ENCODE measurements at places on chromosomes 6 and 20.

GRCh38 chr6:41654698-41655151, 16.5 kb downstream of the MDFI start:
- DNase-seq = no peak

- no peak for DNase-seq
Measured at GRCh38 chr6:72783666-72784065, 161.8 kb downstream of the KCNQ5 start.

DNA sequence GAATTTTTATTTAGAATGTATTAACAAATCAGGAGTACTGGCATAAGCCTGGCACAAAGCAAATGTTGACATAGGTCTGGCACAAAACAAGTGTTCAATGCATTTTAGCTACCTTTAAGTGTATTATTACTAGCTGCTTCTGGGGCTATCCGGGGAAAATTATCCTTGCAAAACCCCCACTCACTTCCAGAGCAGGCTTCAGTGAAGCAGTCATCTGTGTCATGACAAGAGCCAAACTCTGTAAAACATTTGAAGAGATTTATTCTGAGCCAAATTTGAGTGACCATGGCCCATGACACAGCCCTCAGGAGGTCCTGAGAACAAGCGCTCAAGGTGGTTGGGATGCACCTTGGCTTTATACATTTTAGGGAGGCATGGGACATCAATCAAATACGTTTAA, 6.4 kb upstream of the TRIM38 start:
- no peak for DNase-seq

DNA sequence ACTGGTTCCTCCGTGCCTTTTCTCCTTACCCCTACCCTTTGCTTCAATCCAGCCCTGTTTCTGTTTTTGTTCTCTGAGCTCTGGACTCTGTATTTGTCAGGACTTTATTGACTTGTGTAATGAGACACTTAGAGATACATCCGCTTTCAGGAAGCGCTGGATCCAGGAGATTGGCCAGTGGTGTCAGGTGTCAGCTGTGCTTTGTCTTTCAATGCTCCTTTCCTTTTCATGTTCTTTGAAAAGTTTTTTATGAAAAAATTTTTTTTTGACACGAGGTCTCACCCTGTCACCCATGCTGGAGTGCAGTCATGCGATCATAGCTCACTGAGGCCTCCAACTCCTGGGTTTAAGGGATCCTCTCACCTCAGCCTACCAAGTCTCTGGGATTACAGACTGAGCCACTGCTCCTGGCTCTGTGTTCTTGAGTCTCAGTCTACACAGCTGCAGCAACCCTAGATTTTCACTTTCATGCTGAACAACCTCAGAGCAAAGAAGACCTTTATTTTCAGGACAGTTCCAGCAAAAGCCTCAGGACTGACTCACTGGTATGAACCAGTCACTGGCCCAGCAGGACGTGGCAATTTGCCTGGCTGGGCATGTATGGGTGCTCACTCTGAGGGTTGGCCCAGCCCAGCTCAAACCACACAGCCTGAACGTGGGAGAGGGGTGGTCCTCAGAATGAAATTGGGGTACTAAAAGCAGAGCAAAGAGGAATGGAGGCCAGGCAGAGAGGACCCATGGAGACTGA, 108.5 kb downstream of the DHX35 start:
- DNase-seq = no peak

GRCh38 chr6:22582417-22583205, 13.2 kb downstream of the HDGFL1 start:
- no peak for DNase-seq

GRCh38 chr6:104201557-104201956, 658.2 kb downstream of the HACE1 start:
- DNase-seq = no peak

DNA sequence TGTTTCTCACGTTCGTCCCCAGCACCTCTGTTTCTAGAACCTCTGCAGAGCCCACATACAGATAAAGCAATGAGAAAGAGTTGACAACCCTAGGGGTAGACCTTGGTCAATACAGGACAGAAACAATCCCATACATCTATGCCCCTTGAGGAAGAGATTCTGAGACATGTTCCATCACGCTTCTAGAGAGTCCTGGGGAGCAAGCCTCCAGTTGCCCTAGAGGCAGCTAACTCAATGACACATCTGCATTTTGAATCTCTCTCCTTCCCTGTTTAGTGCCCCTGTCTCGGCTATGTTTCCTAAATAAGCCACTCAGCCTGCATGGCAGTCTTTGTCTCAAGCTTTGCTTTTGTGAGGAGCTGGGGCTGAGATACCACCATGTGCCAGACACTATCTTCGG, 435.3 kb downstream of the CD83 start:
- DNase-seq = no peak

DNA sequence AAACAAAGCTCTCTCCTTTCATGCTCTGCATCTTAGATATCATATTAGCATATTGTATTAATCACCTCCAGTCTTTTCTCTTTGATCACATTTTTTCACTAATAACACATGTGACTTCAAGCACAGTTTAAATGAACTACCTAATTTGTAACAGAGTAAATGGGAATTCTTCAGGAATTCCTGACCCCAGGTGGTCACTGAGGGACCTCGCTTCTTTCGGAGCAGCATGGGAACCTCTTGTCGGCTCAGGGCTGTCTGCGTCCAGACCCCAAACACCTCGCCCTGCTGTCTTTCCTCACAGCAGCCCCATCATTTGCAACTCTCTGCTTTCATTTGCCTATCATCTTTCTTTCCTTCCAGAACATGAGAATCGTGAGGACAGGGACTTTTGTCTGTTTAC, 103.5 kb downstream of the DACT2 start:
- no peak for DNase-seq

GRCh38 chr6:23584134-23584763, 541.8 kb upstream of the NRSN1 start:
- DNase-seq = no peak

- DNase-seq = no peak
Measured at GRCh38 chr6:86017236-86017635, 374.6 kb upstream of the SYNCRIP start.

DNA sequence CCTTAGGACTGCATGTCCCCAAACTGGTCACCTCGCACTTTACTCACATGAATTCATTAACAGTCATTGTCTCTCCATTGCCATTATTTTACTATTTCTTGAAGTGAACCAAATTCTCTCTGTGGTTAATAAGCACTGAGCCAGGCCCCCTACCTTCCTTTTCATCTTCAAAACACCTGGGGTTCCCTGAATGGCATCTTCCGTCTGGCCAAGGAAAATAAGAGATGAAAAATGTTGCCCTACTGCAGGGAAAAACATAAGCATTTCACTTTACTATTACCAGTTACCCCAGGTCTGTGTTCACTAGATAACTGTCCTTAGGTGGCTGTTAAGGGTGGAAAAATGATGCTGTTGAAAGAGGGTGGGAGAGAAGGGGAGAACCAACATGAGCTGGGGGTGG, 10.0 kb upstream of the NKX2-2 start:
- no peak for DNase-seq
